Lung microvascular endothelial cell (primary cell): ENCODE measurements at places on chromosomes 6 and 20. TPM values are rescaled to one million over a fixed set of nuclear protein-coding genes. Genes with fewer than 3 reads are reported as not detected.

Gene CST9L
- not detected in 2 replicates for total RNA-seq

Gene BEND6
- 0.22 TPM in 1 of 2 replicates, not detected in the other for total RNA-seq

DNA sequence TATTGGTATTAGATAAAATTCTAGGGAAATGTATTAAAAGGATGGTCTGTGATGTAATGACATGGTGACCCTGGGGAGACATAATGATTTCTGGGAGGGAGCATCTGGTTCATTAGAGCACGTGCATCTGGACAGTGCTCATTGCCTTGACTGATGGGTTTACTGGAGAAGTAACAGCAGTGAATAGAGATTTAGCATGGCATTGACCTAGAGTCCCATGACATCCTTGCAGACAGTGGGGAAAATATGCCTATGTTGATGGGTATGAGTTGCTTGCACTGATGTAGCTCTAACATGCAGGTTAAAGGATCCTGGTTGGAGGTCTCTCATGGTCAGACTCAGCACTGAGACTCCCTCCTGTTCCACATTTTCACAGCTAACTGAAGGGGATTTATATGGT is 164.1 kb upstream of the OLIG3 start:
- DNase-seq: no peak

- peak; percentile 95 for DNase-seq
Observed at GRCh38 chr6:4606821-4607704, 169.1 kb upstream of the CDYL start.

DNA sequence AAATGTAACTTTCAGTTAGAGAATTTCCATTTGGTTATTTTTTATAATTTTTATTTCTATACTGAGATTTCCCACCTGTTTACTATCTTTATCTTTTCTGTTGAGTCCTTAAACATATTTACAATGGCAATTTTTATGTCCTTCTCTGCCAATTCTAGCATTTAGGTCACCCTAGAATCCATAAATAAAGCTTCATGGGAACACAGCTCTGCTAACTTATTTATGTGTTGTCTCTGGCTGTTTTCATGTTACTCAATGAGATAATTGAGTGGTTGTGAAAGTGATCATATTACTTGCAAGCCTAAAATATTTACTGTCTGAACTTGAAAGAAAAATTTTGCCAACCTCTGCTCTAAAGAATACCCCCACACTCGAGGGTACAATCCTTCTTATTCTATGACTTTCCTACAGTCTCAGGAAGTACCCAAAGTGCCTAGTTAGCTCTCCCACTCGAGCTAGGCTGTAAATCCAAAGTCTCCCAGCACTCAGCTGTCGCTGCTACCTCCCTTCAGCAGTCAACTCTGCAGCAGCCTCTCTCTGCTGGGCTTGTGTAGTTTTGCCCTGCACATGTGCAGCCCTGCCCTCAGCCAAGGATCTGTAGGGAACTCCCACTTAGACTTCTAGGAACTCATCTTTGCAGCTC is 53.5 kb upstream of the GCLC start:
- no peak for DNase-seq
